ENCODE measurements at places on chromosomes 3 and 15.

DNA sequence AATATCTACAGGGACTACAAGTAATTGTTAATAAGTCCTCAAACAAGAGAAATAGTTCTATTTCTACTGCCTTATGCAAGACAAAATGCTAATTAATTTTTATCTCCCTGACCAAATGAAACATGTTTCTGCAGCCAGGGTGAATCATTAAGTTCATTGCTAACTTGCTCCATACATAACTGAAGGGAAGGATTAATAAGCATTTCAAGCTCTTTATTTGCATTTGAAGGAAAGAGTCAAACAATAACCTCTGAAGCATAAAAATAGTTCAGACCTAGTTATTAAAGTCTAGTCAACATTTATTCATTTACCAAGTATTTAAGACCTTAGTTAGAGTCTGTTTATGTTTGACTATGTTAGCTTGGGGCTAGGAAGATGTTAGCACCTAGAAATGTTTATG is 120.0 kb downstream of the ATP1B3 start:
- no peak for DNase-seq

DNA sequence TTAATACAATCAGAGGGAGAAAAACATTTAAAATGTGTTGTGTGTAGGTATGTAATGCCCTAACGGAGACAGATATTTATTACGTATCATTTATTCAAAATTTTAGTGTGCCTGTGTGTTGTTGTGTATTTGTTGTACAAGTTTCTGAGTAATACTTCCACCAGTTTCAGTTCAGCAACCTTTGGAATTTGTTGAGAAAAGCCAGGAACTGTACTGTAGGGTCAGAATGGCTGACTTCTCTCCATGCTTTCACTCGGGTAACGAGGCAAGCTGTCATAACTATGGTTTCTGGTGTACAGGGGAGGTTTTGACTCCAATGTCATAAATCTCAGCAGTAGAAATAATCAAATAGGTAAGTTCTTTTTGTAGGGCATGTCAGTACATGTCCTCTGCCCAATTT is 23.8 kb upstream of the CNTN6 start:
- no peak for DNase-seq

DNA sequence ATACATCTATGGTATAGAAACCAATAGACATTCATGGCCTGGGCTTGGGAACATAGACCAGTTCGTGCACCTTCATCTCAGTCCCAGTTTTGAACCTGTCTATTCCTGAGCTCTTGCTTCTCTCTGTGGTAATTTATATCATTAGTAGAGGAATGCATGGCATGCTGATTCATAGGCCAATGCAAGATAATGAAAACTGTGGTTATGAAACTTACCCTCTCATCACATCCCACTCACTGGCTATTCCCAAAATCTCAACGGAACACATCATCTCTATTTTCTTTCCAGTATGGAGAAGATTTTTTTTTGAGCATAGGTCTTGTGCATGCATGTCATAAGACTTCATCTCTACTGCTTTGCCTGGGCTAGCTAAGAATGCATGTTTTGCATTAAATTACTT is 18.7 kb upstream of the P2RY12 start:
- no peak for DNase-seq

DNA sequence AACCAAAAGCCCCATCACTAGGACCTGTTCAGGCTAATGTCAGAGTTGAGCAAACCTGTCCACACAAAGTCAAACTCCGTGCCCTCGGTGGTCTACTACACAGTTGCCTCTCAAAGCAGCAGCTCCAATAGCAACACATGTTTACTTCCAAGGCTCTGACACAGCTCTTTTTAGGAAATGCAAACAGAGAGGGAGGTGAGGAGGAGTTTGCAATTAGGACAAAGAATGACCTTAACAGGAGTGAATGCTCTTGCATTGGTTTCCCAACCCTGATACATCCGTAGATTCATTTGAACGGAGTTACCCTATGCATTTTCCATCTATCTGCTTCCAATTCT is 64.8 kb upstream of the GOLGA8B start:
- no peak for DNase-seq

- no peak for DNase-seq
Observed at GRCh38 chr3:133574260-133574881, 885 bp downstream of the CDV3 start.
